Upper lobe of left lung (tissue), 6 donors: ENCODE measurements at places on chromosomes 3 and 15. TPM values are rescaled to one million over a fixed set of nuclear protein-coding genes. Genes with fewer than 3 reads are reported as not detected.

GRCh38 chr3:162165346-162165745, 668.7 kb downstream of the OTOL1 start:
- DNase-seq: no peak

The ST3GAL6 gene
- total RNA-seq: 25.0 TPM

The GOLGA6A gene
- total RNA-seq: not detected

- no peak for DNase-seq
Observed at GRCh38 chr3:127203024-127203423, 10.1 kb downstream of the PRR23E start.

DNA sequence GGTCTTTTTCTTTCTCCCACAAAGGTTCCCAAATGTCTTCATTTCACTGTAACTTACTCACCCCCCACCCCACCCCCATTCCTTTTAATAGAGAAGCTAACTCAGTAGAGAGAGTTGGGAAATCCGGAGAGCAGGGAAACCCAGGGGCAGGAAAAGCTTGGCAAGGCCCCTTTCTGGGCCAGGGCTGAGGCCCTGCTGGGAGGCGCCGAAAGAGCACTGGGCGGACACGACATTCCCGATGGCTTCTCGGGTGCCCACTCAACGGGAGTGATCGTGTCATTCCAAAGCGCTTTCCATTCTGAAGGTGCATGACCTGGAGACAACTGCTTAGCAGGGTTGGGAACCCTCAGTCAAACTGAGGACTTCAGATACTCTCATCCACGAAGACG, 1.6 kb upstream of the DALRD3 start:
- no peak for DNase-seq
